ENCODE measurements at places on chromosomes 5 and 9.

GRCh38 chr5:155699385-155699784 is 627.6 kb upstream of the SGCD start:
- DNase-seq, result no peak

GRCh38 chr5:35886381-35886780 is 29.7 kb downstream of the IL7R start:
- no peak for DNase-seq

DNA sequence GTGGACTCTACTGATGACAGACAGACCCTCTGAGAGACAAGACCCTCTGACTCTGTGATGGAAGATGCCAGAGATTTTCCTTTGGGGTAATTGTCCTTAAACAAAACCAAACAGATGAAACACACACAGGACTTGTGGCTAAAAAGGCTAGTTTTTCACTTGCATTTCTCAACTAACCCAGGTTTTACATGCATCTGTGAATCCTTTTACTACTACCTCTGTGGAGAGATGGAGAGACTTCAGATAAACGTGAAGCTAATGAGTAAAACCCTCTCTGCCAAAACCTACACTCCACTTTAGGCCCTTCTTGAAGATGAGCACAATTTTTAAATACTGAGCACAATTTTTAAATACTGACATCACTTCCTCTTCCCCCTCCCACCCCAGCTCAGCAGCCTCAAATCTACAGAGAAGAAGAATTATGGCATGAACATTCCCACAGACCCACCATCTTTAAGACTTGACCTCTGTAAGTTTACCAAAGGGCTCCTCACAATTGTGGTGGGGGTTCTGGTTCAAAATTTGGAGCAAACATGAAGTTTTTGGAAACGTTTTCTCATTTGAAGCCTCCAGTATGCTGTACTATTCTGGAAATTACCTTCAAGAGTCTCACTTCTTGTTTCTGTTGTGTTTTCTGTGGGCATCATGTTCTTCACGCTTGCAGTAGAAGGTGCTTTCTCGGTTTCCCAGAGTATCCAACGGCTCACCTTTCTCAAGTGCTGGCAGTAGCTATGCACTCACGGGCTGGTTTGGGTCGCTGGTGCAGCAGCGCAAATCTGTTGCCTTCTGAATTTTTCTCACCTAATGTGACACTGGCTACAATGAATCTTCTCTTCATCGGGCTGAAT is 42.7 kb downstream of the ACER2 start:
- DNase-seq, result no peak

DNA sequence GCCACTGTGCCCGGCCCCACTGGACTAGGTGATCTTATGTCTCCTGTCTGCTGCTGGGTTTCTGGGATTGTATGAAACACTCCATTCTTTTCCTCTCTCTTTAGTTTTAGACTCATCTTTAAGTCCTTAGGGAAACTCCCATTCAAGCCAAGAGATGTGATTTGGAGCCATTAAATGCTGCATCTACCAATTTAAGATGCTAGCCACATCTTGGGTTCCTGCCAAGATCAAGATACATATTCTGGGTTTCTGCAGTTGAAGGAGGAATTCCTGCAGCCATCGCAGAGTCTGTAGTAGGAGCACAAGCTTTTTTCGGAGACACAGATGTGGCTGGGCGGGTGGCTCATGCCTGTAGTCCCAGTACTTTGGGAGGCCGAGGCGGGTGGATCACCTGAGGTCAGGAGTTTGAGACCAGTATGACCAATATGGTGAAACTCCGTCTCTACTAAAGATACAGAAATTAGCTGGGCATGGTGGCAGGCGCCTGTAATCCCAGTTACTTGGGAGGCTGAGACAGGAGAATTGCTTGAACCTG is 23.2 kb downstream of the STXBP1 start:
- no peak for DNase-seq

DNA sequence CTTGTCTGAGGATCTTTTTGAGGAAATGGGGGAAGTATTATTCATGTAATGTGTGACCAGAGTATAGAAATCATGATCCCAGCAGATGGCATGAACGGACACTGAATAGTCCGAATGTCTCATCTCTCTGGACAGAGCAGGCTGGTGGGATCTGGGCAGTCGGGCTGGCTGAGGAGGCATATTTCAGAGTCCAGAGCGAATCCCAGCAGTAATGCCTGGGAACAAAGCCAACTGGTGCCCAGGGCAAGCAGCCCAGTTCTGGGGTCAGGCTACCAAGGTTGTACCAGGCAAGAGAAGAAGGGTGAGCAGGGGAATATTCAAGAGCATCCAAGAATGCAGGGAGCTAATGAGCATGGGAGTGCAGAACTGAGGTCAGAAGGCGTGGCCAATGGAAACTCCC is 306.4 kb downstream of the ZSWIM6 start:
- no peak for DNase-seq

All from CD14-positive monocyte (primary cell).